Activated CD4-positive, alpha-beta memory T cell treated with anti-CD3 and anti-CD28 coated beads, Interleukin-2, amount 10 ng/mL, durations not matched to agents 7 days and 5 days (primary cell): ENCODE measurements at places on chromosomes 1 and 21.
A peak's percentile ranks its signal among the peaks of the same experiment; 100 is the strongest.

DNA sequence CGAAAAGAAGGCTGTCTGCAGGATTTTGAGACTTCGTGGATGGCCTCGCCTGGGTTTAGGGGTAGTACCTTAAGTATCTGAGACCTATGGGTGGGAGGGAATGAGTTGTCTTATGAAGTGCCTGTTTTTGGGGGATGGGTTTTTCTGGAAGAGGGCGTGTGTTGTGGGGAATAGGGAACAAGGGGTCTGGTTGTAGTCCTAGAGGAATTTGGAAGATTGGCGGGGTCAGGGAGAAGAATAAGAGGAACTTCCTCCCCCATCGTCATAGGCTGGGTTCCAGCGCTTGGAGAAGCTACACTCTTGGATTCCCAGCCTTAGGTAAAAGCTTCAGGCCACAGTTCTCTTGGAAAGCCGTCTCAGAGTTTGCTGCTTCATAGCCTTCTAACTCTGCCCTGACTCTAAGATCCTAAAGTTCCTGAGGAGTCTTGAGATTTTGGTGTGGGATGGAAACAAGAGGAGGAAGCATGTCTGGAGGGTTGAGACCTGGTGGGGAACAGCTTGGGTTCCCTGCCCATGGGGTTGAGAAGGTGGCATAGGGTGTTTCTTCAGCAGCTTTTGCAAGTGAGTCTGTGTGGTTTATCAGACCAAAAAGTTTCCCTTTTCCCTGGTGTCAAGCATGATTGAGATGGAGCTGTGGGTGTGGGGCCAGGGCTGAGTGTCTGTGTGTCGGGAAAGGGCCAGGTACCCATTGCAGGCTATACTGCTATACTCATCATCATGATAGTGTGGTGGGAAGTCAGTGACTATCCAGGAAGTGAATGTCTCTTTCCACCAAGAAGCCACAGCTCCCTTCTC lies 1.8 kb downstream of the VANGL2 start:
- DNase-seq = no peak

GRCh38 chr1:17207966-17208418 lies 3.1 kb downstream of the PADI1 start:
- DNase-seq = peak; percentile 56

- DNase-seq = no peak
These were observed 78.8 kb downstream of the EPHB2 start for GRCh38 chr1:22789356-22789994.

DNA sequence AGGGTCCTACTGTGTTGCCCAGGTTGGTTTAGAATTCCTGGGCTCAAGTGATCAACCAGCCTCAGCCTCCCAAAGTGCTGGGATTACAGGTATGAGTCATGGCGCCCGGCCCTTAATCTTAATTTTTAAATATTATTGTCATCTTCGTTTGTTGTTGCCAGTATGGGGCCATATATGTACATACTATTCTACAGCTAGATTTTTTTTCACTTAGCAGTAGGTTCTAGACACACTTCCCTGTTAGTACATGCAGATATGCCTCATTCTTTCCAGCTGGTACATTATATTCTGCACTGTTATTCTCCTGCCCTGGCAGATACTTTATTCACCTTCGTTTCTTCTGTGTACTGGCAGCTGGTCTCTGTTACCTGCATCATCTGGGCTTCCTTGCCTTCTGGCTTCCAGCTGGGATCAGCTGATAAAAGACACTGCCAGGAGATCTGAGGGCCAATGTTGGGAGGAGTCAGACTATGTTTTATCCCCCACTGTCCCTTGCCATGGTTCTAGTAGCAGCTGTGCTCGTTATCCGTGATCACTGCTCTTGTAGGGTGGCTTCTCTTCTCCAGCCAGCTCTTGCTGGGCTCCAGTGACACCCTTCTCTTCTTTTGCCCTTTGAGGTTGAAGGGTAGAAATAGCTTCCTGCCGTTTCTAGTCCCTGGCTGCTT lies 24.7 kb downstream of the ST3GAL3 start:
- DNase-seq = no peak

- DNase-seq = no peak
These were observed 122.8 kb downstream of the SYF2 start for GRCh38 chr1:25109531-25109951.

- no peak for DNase-seq
These were observed 6.6 kb downstream of the ATP1A4 start for GRCh38 chr1:160158031-160158430.

- DNase-seq = no peak
These were observed 99.3 kb upstream of the COA6 start for GRCh38 chr1:234273981-234274380.

GRCh38 chr21:25895565-25896205 lies 160.9 kb downstream of the GABPA start:
- no peak for DNase-seq

GRCh38 chr1:97137862-97138514 lies 416.4 kb downstream of the PTBP2 start:
- DNase-seq = peak; percentile 18
